Head of caudate nucleus (tissue), 42 donors: ENCODE measurements at places on chromosomes 6 and 20.

DNA sequence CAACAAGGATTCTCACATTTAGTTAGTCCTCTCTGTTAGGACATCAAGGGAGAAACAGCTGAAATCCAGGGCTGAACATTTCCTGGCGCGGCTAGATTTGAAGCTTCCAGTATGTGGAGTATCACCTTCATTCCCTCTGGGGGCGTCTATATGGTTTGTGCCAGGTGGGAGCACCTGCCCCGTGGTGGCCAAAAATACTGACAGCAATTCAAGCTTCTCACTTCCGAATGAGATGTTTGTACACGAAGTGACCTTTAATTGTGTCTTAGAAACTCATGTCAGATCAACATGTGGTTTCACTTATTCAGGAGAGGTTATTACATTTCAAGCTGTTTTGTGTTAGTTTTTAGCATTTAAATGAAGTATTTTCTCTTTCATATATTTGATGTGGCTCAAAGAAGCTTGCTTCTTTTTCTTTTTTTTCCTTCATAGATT lies 67.3 kb upstream of the ZNF217 start:
- no peak for DNase-seq

GRCh38 chr20:31355981-31356380 lies 12.4 kb upstream of the DEFB118 start:
- no peak for DNase-seq

DNA sequence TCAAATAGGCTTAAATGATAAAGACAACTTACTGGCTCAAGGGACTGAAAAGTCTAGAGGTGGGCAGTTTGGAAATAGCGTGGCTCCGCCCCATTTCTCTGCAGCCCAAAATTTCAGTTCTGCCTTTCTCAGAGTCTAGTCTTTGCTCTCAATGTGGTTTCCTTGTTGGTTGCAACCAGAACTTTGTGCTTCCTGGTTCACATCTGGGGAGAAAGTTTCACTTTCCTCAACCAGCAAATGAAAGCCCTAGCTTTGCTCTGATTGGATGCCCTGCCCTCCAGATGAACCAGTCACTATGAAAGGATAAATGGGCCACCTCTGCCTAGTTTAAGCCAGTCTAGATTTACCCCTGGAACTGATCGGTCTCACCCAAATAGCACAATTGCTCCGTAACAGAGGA lies 14.9 kb downstream of the SYCP2L start:
- peak; percentile 9 for DNase-seq

DNA sequence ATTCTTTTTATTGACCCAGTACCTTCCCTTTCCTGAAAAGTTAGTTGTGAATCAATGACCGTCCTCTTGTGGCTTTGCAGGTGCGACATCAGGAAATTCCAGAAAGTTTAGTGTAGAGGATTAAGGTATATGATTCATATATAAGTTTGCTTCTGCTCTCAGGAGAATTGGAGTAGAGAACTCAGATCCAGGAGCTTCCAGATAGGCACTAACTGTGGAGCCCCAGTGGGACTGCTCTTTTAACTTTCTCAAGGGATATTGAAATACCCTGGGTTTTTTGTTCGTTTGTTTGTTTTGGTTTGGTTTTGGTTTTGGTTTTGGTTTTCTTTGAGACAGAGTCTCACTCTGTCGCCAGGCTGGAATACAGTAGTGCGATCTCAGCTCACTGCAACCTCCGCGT lies 9.5 kb downstream of the TAAR2 start:
- no peak for DNase-seq

GRCh38 chr6:53128842-53129241 lies 19.8 kb downstream of the GCM1 start:
- DNase-seq = no peak

DNA sequence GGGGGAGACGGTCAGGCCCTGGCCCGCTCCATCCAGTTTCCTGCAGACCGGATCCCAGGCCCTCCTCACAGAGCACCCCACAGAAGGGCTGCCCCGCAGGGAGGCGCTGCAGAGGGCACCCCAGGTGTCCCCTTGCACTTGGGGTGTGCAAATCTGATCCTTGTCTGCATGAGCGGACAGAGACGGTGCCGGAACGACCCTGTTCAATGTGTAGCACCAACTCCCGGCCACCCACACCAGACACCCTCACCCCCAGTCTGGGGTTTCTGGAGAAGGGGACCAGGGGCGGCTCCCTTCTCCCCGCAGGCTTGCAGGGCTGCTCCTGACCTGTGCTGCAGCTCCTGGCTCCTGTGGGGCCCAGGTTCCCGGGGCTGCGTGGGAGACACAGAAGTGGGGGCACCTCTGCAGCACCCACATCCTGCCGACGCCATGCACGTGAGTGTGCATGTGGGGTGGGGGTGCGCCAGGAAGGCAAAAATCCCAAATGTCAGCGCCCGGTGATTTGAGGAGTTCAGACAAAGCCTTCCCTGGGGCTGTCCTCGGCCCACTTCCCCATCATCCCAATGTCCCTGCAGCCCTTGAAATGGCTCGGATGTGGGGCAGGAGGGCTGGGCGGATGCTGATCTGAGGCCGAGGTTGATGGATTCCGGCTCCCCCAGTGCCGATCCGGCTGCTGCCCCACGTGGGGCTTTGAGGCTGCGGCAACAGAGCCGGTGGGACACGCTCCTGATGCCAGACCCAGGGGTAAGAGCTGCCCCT lies 85.3 kb upstream of the BHLHE23 start:
- no peak for DNase-seq

GRCh38 chr6:8803181-8803760 lies 367.9 kb upstream of the SLC35B3 start:
- DNase-seq = no peak

- DNase-seq = no peak
Observed at GRCh38 chr6:150269130-150269856, 99.5 kb upstream of the IYD start.

DNA sequence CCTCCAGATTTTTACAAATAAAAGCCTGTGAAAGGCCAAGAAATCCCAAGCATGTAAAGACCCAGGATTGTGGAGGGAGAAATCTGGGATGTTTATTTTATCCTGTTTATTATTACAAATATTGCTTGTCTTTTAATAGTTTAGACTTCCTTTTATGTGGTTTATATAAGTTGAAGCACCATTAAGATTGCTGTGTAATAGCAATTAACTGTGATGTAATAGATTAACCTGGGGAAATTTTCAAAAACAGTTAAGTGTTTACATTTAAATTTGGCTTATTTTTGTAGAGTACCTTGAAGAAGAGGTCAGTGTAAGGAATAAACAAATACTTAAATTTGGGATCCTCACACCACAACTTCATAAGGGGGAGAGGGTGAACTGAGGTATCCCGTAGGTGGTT lies 27.0 kb downstream of the VAPB start:
- DNase-seq = no peak

DNA sequence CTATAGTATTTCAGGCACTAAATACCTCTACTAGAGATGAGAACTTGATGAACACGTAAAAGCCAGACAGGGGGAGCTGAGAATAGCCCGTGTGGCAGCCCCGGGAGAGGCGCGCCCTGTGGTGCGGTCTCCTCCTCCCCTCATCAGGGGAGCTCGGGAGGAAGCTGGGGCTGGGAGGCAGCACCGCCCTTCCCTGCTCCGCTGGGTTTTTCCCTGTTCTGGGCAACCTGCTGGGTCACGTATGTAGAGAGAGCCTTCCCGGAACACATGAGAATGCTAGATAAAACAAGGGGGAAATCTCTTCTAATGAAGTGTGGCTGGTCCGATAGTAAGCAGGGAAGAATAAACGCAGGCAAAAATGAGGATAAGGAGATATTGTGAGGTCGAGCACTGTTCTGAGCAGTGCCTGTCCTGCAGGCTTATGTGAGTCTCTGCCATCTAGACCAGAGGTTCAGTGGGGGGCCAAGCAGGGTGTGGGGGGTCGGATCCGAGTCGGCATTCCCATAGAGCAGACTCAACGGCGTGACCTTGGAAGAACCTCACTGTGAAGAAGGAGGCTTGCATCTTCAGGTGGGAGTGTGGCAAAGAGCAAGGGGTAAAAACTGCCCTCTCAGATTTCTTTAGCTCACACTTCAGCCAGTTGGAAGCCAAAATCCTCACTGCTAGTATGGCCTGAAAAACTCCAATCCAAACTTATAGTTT lies 13.4 kb upstream of the RPS6KA2 start:
- DNase-seq = no peak

DNA sequence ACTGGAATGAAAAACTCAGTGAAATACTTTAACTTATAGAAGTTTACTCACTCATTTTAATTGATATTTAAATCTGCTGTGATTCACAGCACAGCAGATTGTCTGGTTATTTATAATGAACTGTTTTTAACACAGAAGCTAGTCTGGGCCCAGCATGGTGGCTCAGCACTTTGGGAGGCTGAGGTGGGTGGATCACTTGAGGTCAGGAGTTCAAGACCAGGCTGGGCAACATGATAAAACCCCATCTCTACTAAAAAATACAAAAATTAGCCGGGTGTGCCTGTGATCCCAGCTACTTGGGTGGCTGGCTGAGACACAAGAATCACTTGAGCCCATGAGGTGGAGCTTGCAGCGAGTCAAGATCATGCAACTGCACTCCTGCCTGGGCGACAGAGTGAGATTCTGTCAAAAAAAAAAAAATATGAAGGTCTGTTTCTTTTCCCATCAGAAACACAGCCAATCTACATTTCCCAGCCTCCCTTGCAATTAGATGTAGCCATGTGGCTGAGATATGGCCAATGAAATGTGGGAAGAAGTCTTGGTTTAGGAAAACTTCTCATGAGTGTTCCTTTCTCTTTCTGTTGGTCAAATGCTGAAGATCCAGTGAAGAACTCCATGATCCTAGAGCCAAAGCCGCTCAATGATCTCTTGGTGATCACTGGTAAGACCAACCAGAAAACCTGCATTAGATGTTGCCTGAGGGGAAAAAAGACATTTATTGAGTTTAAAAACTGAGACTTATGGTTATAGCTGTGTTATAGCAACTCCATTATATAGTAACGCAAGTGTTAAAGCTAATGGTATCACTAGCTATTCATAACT lies 31.3 kb upstream of the BTN3A2 start:
- no peak for DNase-seq

DNA sequence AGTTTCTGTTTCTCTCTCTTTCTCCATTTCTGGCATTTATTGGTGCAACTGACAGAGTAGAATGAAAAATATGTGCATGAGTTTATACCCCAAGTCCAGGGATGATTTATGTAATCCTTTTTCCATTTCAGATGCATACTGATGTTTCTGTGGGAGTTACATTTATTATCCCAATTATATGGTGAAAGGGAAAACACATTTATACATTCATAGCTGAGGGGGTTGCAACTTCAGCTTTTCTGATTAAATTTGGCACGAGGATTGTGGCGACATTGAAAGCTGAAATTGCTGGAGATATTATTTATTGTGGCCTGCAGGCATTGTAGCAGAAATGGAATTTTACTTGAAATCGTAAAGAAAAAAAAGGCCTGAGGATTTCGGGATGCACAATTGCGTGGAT lies 31.5 kb upstream of the FNDC1 start:
- DNase-seq = no peak
